Amniotic epithelial cell (primary cell): ENCODE measurements at places on chromosomes 6 and 20.

GRCh38 chr20:34949120-34949519, 6.5 kb downstream of the GSS start:
- DNase-seq = no peak

- no peak for DNase-seq
Measured at GRCh38 chr20:59806578-59806975, 126.9 kb downstream of the SYCP2 start.

DNA sequence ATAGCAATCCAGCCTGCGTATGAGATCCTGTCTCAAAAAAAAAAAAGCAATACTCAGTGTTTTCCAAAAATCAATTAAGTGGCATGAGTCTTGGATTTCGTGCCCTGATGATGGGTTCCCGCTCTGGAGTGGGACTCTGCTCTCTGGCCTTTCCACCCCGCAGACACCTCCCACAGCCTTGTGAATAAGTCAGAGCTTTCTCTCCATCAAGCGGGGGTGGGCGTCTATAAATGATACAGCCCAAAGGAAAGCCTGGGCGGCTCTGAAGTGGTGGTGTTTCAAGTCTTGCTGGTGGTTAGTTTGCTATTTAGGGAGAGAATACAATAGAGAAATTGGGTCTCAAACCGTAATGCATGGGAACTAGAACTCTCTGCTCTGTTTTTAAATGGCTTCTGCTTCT, 52.5 kb upstream of the TAGAP start:
- no peak for DNase-seq

GRCh38 chr6:142953373-142954273, 8.6 kb upstream of the HIVEP2 start:
- no peak for DNase-seq
